ENCODE measurements at places on chromosomes 4 and X.

DNA sequence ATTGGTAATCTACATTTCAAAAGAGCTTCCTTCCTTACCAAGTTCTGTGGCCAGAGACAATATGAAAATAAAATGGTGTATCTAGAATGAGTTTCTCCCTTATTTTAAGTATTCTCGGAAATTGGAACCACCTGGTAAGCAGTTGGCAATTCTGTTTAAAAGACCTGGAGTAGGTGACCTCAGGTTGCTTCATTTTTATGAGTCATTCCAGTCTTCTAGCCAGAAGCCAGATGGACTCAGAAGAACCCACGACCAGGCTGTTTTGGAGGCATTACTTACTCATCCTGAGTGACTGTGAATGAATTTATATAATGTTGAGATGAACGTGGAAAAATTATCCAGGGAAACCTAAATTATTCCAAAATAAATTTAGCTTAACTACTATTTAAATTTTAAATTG, 9.1 kb downstream of the BMPR1B start:
- DNase-seq = no peak

DNA sequence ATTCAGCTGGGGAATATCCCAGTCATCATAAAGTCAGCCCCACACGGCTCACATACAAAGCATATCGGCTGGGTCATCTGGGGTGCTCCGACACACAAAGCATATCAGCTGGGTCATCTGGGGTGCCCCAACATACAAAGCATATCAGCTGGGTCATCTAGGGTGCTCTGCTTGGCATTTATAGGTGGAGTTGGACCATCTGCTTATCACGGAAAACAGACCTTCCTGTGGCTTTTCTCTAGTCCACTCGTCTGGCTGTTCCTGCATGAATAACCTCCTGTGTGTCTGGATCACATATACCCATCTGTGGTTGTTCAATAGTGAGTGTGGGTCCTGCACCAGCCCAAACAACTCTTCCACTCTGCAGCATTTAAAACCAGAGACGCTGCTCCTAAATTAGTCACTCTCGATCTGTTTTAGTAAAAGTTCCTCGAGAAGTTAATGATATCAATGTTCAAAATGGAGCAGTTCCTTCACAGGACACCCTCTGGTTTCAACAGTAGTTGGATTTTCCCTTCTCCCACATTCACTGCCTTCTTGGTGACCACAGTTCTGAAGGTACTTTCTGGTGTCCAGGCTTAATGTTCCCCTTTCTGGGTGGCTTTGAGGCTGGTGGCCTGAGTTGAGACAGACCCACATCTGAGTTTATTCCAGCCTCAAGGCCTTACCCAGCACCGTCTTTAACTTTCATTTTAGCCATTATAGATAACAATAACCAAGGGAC, 70.0 kb upstream of the FRG1 start:
- no peak for DNase-seq

DNA sequence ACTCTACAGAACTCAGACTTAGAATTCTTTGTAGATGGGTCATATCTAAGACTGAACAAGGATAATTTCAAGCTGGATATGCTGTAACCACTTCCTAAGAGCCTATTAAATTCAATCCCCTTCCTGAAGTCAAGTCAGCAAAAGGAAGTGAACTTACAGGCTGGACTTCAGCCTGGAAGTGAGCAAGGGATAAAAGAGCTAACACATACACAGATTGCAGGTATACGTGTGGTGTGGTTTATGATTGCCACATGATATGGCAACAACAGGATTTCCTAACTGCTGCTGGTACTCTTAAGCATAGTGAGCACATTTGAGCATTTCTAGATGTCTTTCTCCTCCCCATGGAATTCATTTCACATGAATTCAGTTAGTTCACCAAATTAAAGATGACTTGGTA, 38.2 kb upstream of the UXT start:
- no peak for DNase-seq

DNA sequence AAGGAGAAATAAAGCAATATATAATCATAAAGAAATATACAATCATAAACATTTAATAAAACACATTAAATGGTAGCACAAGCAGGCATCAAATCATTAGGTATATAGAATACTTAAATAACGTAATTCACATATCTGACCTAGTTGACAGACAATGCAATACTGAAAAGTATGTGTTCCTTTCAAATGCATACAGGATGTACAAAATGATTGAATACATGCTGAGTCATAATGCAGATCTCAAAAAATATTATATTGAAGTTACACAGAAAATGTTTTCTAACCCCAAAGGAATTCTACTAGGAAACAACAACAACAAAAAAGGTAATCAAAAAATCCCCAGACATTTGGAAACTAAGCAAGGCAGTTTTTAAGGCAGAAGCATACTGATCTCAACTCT, 1072.0 kb upstream of the INTU start:
- DNase-seq = no peak

DNA sequence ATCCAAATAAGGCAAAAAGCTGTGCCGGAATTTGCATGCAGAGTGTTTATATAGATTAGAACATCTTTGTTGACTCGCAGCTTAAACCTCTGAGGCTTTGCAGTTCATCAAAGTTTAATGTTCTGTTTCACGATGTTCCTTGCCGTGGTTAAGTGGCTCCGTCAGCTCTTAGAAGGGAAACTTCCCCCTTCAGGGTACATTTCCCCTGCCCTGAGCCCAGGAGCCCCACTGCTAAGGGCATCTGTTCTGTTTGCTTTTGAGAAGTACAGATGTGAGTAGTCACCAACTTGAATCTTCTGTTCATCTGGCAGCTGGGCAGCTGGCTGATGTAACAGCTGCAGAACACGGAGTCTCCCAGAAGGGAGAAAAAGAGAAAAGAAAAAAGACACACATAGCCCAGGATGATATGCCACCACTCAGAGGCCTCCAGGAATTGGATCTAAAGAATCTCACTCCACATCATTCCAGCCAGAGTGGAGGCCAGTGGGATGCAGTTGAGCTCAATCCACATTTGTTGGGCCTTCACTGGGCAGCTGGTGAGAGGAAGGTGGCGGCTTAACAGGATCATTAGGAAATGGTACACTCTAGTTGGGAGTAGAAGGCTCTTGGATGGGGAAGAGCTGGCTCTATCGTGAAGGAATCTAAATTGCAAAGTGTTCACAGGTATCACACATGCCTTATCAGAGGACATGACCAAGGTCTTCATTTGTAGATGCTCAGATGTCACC, 178.7 kb upstream of the RBPJ start:
- no peak for DNase-seq

GRCh38 chr4:158051401-158052235, 121.2 kb downstream of the GASK1B start:
- no peak for DNase-seq

GRCh38 chr4:15778289-15779241, at the start of gene CD38:
TSS of gene CD38 (plus strand) at chr4:15778328. CDS start at chr4:15778415, 87 bp downstream.
- DNase-seq = no peak

DNA sequence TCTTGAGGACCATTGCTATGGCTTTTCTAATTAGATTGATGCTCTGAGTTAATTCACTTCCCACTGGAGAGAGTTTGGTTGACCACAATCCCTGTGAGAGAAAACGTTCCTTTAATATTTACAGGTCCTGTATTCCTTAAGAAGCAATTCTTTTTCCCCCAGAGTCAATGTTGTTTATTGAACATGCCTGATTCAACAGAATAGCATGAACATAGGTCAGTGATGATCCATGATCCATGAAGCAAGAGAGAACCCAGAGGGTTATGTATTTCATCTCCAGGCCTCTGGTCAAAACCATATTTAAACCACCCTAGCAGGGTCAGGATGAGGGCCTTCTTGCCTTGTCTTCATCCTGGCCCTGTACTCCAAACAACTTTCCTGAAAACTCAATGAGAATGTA, 39.4 kb upstream of the EFHC2 start:
- DNase-seq = no peak

GRCh38 chr4:98540803-98541202, 117.6 kb downstream of the TSPAN5 start:
- no peak for DNase-seq

DNA sequence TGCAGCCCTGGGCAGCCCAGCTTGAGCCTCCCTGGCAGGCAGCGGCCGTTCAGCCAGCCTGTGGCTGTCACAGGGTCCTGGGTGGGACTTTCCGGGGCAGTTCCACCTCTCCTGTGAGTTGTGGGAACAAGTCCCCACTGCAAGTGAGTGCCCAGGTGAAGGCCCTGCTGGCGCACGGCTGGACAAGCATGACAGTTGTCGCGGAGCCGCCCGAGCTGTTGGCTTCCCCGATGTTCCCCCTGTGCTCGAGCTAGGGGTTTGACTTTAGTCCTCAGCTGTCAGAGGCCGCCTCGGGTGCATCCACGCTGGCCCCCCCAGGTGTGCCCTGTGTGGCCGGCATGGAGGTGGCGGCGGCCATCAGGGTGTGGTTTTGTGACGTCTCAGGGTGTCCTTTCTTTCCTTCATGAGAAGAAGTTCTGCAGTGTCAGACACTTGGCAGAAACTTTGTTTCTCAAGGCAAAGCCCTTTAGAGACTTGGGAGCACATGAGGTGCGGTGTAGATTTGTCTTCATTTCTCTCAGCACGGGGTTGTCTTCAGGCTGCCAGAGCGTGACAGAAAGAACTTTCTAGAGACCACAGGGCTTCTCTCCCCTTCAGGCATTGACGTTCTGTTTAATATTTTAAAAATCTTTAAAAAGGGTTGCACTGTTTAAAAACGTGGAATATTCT, 69.4 kb upstream of the HGFAC start:
- no peak for DNase-seq

DNA sequence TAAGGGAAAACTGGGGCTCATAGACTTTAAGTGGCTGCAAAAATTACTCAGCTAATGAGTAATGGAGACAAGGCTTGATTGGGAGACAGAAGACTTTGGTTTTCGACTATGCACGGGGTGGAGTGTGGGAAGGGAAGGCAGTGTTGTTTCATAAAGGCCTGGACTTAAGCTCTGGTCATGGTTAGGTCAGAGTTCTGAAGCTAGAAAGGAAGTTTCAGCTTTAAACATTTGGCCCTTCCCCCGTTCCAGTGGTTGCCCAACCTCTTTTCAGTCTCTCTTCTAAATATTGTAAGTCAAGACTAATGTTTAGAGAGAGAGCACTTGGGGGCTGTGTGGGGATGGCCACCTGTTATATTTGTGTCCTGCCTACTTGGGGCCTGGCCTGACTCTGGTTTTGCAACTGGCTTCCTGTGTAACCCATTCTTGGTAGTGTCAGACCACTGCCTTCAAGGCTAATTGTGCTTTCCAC, 21.0 kb downstream of the MSN start:
- no peak for DNase-seq

DNA sequence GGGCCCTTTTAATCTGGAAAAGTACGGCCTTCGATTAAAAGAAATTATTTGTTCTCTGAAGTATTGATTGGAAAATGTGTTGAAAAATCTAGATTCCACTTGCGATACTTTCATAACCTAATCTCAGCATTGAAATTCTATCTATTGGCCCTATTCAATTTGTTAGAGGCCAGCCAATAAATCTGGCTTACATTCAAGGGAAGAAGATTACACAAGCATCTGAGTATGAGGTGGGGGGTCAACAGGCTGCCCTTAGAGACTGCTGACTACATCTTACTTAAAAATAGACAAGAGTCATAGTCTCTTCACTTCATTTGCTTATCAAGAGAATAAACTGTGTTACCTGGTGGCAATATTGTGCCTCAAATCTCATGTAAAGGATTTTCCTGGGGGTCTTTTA, 248.0 kb upstream of the KCNIP4 start:
- no peak for DNase-seq

DNA sequence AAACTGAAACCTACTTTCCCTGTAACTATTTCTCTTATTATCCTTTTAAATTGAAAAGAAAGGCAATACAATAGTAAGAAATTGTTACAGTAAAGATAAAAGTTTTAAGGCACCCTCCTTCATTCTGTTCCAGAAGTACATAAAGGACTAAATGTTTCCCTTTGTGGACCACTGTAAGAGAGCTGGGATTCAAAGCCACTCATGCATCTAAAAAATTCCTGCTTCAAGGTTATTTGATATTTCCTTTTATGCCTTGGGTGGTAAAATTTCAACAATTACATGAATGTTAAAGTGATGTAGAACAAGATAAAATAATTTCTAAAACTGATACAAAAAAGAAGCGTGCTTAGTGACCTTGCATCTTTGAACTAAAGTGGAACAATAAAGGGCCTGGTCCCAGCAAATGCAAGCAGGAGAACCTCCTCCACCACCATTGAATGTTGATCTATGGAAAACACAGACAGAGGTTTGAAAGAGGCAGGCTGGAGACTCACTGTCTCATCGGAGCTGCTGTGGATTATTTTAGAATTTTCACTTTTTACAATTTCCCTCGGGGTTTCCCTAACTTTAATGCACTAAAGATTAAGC, 42.3 kb upstream of the PRSS12 start:
- no peak for DNase-seq
